Astrocyte (in vitro differentiated cells and primary cell): ENCODE measurements at places on chromosomes 5 and 9. TPM values are rescaled to one million over a fixed set of nuclear protein-coding genes. Genes with fewer than 3 reads are reported as not detected.

- no peak for DNase-seq
Observed at GRCh38 chr9:25570802-25571201, 107.4 kb downstream of the TUSC1 start.

GRCh38 chr5:20574576-20574975, 586.6 kb upstream of the CDH18 start:
- no peak for DNase-seq

DNA sequence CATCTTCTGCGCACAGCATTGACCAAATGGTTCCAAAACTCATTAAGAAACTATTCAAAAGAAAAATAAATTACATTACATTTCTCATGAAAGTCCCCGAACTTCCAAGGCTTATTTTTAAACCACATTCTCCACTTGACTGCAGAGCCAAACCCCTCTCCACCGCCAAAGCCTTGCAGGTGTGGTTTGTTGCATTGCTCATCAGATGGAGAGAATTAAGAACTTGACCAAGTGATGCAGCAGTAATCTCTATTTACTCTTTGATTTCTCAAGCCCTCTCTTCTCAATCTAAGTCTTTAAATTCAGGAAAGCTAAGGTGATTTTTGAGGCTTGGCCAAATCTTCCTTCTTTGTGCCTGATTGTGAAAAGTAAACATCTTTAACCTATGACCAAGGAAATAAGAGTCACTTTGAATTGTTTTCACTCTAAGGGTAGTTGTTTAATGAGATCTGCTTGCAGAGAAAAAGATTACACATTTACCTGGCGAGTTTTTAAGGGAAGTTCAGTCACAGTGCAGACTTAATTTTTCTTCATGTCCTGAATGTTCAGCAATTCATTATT, 290.5 kb upstream of the ITGA1 start:
- DNase-seq, result no peak

DNA sequence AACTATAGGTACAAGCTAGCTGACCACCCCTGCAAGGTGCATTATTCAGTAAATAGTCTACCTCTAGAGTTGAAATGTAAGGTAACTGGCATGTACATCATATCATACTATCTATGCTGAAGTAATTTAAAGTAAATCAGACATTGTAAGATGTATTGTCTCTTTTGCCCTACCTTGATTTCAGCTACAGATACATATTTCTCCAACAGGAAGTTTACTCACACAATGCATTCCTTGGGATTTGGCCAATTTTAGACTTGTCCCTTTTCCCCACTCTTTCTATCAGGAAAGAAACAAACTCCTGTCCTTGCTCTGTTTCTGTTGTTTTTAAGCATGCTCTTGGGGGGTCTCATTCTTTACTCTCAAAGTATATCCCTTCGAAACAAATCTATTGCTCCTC, 58.5 kb upstream of the TSLP start:
- DNase-seq, result peak; percentile 2

CAMK2A gene
- 1.2 and 1.6 TPM in 2 replicates for total RNA-seq

SLC4A9 gene
- 0.25 TPM in 1 of 2 replicates, not detected in the other for total RNA-seq
